ENCODE measurements at places on chromosomes 12 and 14. TPM values are rescaled to one million over a fixed set of nuclear protein-coding genes. Genes with fewer than 3 reads are reported as not detected.

BIN2 gene
- under 0.01 TPM for total RNA-seq

INHBC gene
- total RNA-seq: not detected

RNASE7 gene
- total RNA-seq: 12.1 TPM

SPIC gene
- not detected for total RNA-seq

TAS2R9 gene
- total RNA-seq: not detected

CELA1 gene
- total RNA-seq: not detected

LPAR5 gene
- 4.1 TPM for total RNA-seq

GNPTAB gene
- total RNA-seq: 15.8 TPM

GNB3 gene
- total RNA-seq: 0.53 TPM

FERMT2 gene
- 24.0 TPM for total RNA-seq

RPGRIP1 gene
- total RNA-seq: not detected

BICDL1 gene
- 30.7 TPM for total RNA-seq

HOXC5 gene
- total RNA-seq: not detected

INSM2 gene
- not detected for total RNA-seq

AQP2 gene
- total RNA-seq: not detected

BMP4 gene
- 0.13 TPM for total RNA-seq

CD69 gene
- total RNA-seq: not detected

KRT75 gene
- total RNA-seq: 7.3 TPM

DCN gene
- total RNA-seq: 32.6 TPM

ENDOU gene
- not detected for total RNA-seq

PDE3A gene
- total RNA-seq: under 0.01 TPM

NKX2-8 gene
- 0.26 TPM for total RNA-seq

GPD1 gene
- 0.26 TPM for total RNA-seq

KRT85 gene
- not detected for total RNA-seq

KRT6C gene
- total RNA-seq: 138 TPM

SPATS2 gene
- total RNA-seq: 21.3 TPM

E2F7 gene
- 3.4 TPM for total RNA-seq

ACSM4 gene
- total RNA-seq: not detected

ADGRD1 gene
- total RNA-seq: not detected

MAP1LC3B2 gene
- total RNA-seq: 1.8 TPM

DLGAP5 gene
- 0.38 TPM for total RNA-seq

HSPA2 gene
- 4.2 TPM for total RNA-seq

TUNAR gene
- total RNA-seq: not detected

SPATA7 gene
- total RNA-seq: 9.2 TPM

CRIP2 gene
- 13.2 TPM for total RNA-seq

RHEBL1 gene
- 0.26 TPM for total RNA-seq

SCN8A gene
- total RNA-seq: under 0.01 TPM

CCDC92 gene
- total RNA-seq: 7.0 TPM

WDHD1 gene
- 8.7 TPM for total RNA-seq

WNT1 gene
- not detected for total RNA-seq

CD27 gene
- total RNA-seq: not detected

FZD10 gene
- total RNA-seq: 0.77 TPM

HHIPL1 gene
- total RNA-seq: 1.2 TPM

CARMIL3 gene
- total RNA-seq: 0.13 TPM

HOXC12 gene
- not detected for total RNA-seq

GYS2 gene
- total RNA-seq: 0.26 TPM

NPFF gene
- not detected for total RNA-seq

IL22 gene
- not detected for total RNA-seq

KLRC4 gene
- not detected for total RNA-seq
